ENCODE measurements at places on chromosomes 4 and X. TPM values are rescaled to one million over a fixed set of nuclear protein-coding genes. Genes with fewer than 3 reads are reported as not detected.
A peak's percentile ranks its signal among the peaks of the same experiment; 100 is the strongest.

DNA sequence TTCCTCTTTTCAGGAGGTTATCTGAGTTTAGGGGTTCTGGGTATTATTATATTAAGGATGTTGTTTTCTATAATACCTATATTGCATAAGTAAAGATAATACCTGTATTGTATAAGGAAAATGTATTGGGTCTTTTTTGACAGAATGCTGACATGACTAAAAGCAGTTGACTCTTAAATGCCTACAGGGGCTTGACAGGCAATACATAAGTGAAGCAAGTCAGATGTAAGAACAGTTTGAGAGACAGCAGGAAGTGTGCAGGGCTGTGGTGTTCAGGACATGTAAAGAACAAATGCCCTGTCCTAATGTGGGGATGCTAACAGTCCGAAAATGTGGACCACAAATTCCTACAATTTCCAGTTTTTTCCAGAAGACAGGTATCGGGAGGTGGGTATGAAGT lies 30.2 kb upstream of the NDST3 start:
- DNase-seq: no peak

DNA sequence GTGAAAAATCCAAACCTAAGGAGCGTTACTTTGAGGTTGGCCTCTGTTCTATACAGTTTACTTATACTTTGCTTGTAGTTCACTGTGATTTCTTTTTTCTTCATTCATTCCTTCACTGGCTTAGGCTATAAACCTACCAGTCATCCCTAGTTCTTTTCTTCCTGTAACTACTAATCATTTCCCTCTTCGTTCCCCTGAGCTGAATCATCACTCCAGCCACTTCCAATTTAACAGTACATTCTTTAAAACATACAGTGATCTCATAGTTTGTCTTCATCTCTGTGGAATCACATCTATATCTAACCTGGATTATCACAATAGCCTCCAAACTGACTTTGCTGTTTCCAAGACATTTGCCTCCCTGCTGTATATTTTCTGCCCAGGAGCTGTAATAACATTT lies 25.2 kb upstream of the NPFFR2 start:
- no peak for DNase-seq

DNA sequence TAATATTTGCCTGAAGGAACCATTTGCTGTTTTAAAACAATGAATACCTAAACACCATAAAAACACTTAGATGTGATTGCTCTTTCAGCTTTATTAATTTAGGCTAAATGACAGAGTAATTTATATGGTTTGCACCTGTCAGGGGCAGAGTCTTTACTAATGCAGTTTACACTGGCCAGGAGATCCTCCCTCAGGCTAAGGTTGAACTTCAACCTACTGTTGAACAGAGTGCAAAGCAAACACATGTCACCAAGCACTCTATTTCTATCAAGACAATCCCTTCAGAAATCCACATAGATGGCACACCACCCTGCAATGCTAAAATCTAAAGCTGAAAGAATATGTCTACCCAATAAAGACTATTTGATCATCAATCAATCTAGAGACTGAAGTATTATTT lies 147.3 kb downstream of the KLHL13 start:
- no peak for DNase-seq

- DNase-seq: peak; percentile 55
Observed at GRCh38 chrX:129522184-129523078, 859 bp downstream of the SMARCA1 start.

The RGS12 gene
- total RNA-seq: 50.8 TPM

DNA sequence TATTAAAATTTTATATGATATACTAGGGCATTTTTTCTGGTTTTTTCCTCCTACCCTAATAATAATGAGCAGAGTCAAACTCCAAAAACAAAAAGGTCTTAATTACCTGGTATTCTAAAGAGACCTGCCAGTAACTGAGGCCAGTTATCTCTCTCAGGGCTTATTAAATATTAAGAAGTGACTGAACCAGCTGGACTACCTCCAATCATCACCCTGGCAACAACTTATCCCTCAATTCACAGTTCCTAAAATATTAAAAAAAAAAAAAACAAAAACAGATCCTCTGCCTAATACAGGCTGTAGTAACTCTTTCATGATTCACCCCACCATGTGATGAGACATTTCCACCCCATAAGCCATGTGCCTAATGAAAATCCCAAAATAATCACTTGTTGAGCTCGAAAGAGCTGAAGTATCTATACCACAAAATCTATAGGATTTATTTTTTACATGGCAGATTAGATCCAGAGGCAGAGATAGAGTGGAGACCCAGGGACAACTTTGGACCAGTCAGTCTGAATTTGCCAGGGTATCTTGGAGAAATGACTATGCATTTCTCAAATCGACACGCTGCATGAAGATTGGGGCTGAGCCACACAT lies 698.0 kb downstream of the FAT4 start:
- DNase-seq: no peak

The IL3RA gene
- total RNA-seq: 7.4 TPM

GRCh38 chr4:163474027-163474426 lies 473 bp upstream of the TKTL2 start:
- no peak for DNase-seq

DNA sequence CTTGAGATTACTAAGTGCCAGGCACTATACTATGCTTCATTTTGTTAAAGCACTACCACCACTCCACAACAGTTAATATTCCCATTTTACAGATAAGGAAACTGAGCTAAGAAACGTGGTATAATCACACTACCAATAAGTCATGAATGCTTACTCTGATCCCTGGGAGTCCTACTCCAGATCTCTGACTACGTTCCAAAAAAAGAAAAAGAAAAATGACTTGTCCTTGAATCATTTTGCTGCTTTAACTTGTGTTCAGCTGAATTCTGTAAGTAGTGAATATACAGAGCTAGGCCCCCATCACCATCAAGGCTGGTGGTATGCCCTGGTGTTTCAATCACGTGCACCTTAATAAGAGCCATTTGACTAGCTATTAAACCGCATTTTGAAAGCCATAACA lies 39.4 kb downstream of the LDB2 start:
- no peak for DNase-seq

DNA sequence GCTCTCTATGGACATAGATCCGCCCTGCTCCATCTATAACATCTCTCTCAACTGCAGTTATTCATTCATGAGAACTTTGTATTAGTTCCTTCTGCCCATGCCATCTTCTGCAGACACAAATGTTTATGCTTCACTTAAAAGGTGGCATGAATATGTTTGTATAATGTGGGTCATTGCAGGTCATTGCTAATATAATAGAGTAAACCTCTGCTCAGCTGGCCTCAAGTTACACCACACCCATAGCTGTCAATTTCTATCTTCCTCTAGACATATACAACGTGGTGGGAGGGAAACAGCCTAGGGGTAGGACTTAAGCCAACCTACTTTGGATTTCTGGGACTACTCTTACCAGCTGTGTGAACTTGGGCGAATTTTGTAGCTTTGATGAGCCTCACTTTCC lies 129.8 kb downstream of the ATXN3L start:
- DNase-seq: no peak

- DNase-seq: peak; percentile 24
Observed at GRCh38 chrX:69155786-69156520, 9.3 kb downstream of the PJA1 start.

GRCh38 chr4:115484479-115484878 lies 371.1 kb upstream of the NDST4 start:
- no peak for DNase-seq
